ENCODE measurements at places on chromosomes 11 and 22.

- DNase-seq, result no peak
Observed at GRCh38 chr11:58914821-58915543, 24.3 kb upstream of the GLYATL1 start.

- DNase-seq, result no peak
Observed at GRCh38 chr11:73787051-73787642, 527 bp upstream of the MRPL48 start.

DNA sequence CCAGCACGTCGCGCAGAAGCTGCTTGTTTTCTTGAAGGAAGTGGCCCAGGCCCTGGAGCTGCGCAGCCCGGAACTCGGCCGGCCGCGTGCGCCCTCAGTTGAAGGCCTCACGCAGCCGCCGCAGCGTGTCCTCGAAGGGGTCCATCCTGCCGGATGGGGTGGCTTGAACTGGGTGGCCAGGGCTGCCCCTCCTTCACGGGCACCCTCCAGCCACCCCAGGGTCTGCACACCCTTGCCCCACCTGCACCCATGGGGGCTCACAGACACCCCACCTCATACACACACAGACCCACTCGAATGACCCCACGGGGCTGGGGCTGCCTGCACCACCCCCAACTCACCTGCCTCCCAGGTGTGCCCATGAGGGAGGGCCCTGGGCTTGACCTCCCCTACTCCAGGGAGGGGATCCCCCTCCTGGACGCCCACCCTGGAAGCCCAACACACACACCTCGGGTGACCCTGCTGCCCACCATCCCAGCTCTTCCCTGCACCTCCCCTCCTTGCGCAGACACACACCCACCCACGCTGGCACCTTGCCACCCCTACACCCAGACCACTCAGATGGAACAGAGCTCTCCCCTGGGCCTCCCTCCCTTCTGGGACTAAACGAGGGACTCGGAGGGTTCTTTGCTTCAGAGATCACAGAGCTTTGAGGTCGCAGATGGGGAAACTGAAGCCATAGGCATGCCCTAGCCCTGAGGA is 6.8 kb downstream of the ALDH3B2 start:
- DNase-seq, result no peak

DNA sequence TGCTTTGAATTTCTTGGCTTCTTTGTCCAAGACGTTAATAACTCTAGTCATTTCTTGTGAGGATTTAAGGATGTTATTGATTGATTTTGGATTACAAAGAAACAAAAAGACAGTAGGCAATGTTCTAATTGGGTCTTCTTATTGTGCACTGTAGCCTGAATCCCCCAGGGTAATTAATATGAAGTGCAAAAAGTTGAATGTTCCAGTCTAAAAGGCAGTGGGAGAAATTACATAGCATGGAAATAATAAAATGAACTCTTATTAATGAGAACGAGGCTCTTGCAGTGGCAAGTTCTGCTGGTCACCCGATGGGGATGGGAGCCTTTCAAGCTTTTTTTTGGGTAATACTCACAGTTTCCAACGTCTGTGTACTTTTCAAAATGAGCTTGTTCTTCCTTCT is 45.6 kb downstream of the UBASH3B start:
- DNase-seq, result no peak

- no peak for DNase-seq
Observed at GRCh38 chr11:17821648-17822400, 87.2 kb downstream of the KCNC1 start.

DNA sequence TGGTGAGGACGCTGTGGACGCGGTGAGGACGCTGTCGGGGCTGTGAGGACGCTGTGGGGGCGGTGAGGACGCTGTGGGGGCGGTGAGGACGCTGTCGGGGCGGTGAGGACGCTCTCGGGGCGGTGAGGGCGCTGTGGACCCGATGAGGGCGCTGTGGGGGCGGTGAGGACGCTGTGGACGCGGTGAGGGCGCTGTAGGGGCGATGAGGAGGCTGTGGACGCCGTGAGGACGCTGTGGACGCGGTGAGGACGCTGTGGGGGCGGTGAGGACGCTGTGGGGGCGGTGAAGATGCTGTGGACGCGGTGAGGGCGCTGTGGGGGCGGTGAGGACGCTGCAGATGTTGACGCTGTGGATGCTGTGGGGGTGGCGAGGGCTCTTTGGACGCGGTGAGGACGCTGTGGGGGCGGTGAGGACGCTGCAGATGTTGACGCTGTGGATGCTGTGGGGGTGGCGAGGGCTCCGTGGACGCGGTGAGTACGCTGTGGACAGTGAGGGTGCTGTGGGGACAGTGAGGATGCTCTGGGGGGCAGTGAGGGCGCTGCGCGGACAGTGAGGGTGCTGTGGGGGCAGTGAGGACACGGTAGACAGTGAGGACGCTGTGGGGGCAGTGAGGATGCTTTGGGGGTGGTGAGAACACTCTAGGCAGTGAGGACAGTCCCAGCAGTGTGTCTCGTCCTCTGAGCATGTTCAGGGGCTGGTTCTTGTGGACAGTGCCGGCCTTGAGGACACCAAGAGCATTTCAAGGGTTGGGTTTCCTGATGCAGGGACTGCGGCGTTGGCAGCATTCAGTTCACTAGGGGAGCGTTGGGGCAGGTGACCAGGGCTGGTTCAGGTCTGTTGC is 4.2 kb downstream of the GP1BB start:
- no peak for DNase-seq

DNA sequence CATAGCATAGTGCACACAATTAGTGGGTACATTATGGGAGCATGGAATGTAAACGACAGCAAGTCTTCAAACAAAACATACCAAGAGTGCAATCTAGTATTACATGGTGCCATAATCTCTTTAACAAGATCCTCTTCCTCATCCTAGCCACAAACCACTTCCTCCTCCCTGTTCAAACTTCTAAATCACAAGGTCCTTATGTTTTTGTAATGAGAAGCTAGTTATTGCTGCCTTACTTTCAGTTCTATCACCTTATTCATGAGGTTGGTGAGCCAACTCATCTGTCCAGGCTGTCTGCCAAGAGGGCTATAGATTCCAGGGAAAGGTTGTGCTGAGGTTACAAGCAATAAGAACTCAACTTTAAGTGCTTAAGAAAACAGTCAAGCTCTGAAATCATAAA is 195.4 kb upstream of the ARHGAP20 start:
- no peak for DNase-seq

DNA sequence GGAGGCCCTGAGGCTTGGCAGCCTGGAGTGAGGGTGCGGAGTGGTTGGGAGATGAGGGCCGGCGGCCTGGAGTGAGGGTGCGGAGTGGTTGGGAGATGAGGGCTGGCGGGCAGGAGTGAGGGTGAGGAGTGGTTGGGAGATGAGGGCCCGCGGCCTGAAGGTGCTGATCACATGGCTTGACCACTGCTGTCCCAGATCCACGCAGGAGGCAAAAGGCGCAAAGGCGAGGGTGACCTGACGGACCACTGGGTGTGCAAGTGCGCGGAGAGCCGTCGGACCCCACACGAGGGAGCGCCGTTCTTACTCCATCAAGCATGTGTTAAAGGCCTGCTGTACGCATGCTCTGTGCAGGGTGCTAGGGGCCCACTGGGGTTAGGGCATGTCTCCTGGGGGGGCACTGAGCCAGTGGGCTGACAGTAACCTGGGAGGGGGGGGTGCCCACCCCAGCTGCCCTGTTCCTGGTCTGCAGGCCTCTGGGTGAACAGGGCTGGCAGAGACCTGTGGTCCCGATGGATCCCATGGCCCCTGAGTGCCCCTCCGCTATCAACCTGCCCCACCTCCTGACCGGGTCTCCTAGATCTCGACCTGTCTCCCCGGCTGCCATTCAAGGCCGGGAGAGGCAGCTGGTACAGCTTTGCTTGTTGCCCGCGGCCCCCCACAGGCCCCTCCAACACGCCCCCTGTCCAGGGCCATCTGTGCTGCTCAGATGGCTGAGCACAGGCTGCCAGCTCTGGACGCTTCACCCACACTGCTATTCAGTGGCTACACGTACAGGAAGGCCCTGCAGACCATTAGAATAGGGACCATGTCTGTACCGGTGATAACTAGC is 21.1 kb downstream of the MRGPRD start:
- DNase-seq, result no peak

DNA sequence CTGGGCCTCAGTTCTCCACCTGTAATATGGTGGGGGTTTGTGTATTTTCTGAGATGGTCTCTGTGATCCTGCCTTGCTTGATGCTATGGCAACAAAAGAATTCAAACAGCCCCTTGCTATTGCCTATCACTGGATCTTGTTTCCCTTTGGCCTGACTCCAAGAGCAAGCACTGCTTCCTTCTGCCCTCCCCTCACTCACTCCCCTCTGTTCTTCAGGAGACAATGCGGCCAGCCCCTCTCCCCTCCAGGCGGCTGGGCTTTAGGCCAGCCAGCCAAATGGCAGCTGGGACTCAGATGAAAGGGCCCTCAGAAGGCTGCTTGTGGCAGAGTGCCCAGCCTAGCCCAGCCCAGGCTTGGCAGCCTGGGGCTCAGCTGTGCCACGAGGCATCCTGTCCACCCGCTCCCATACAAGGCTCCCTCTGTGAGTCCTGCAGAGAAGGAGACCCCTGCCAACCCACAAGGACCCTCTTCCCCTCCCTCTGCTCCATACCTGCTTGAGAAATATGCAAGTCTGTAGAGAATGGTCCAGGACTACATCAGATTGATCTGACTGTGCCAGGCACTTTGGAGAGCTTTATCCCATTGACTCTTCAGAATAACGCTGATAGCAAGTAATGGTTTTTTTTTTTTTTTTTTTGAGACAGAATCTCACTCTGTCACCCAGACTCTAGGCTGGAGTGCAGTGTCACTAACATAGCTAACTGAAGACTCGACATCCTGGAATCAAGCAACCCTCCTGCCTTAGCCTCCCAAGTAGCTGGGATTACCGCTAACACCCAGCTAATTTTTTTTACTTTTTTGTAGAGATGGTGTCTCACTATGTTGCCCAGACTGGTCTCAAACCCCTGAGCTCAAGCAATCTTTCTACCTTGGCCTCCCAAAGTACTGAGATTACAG is 7.6 kb upstream of the KCTD14 start:
- no peak for DNase-seq

DNA sequence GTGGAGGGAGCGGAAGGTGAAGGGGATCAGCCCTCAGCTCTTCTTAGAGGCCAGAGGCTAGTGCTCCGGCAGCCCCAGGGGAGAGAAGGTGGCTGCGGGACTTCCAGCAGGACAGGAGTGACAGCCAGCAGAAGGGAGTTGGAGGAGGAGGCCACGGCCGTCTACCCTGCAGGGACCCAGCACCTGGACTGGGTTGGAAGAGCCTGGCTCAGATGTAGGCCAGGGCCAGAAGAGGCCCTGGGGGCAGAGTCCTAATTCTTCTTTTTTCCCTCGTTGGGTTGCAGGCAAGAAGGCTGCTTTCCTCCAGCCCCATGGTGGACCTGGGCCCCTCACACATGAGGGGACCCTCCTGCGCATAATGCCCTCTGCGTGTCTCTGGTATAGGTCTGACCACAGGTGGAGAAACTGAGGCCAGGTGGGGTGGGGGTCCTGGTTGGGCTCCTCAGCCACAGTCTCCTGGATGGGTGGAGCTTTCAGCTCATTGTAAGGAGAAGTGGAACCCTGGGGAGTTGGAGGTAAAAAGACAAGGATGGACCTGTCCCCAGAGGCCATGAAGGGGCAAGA is 2.3 kb upstream of the MCAM start:
- DNase-seq, result no peak

- DNase-seq, result no peak
Observed at GRCh38 chr11:124791626-124792341, 8.4 kb downstream of the MSANTD2 start.

DNA sequence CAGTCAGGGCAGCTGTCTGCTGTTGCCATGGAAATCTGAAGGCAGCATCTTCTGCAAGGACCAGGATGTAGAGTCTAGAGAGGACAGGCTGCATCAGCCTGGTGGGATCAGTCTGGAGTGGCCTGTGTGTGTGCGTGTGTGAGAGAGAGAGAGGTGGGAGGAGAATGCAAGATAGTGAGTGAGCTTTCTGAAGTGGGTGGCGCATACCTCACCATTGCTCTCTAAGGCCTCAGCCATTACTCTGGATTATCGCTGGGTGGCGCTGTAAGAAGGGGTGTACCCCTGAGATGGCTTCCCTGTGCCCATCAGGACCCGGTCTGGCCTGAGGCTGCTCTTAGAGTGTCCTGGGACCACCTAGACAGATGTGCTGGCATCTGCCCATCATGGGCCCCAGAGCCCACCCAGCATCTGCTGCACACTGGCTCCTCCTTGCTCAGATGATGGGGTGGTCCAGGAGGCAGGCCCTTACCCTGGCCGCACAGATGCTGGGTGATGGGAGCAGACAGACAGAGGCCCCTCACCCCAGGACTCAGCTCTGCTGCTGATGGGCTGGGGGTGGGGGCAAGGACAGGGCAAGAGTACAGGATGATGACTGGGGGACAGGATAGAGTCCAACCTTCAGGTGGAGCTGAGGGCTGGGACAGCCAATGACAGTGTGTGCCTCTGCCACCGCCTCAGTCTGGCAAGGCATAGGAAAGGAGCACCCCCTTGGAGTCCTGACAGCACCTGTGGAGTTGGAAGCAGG is 25.7 kb upstream of the TUB start:
- no peak for DNase-seq

DNA sequence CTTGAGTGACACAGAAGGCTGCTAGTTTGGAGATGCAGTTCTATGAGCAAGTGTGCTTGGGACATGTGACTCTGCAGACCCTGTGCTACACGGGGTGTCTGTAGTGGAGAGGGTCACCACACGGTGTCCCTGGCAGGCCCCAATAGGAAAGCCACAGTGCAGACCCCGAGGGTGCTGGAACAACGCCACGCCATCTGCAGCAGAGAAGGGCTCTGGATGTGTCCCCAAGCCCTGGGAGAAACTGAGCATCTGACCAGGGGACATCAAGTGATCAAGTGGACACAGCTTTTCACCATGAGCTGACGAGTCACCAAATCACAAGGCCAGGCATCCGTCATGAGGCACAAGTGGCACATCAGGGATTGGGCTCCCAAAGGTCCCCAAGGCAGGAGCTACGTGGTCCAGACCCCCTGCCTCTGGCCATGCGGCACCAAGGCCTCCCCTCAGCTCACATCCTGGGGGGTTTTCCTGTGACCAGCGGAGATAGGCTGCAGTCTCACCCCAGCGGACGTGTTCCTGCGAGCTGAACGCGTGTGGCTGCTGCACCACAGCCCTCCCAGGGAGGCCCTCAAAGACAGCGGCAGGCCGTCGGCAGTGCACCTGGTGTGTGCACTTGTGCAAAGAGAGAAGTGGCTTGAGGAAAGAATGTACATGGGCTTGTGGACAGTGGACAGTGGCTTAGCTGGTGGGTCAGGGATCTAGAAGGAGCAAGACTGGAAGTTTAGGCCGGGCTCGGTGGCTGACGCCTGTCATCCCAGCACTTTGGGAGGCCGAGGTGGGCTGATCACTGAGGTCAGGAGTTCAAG is 96.7 kb downstream of the RPS6KA4 start:
- no peak for DNase-seq

DNA sequence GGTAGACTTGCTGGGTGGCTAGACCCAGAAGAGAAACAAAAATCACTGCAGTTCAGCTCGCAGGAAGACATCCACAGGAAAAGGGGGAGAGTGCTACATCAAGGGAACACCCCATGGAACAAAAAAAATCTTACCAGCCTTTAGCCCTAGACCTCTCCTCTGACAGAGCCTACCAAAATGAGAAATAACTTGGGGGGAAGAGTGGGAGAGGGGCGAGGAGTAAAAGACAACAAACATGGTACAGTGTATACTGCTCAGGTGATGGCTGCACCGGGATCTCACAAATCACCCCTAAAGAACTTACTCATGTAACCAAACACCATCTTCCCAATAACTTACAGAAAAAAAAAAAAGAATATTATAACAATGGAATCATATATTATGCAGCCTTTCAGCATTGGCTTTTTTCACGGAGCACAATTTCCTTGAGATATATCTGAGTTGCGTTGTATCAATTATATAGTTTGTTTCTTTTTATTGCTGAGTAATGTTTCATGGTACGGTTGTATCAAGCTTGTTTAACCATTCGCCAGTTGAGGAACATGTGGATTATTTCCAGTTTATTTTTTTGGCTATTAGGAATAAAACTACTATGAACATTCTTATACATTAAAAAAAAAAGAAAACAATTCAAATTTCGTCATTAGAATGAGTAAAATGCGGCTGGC is 90.9 kb downstream of the ZNF280B start:
- DNase-seq, result no peak

Measured in activated naive CD4-positive, alpha-beta T cell treated with Interleukin-2 at 50 U/mL for 16 hours (primary cell).